ENCODE measurements at places on chromosomes 1 and 21.

GRCh38 chr1:36673202-36673601, 190.5 kb upstream of the CSF3R start:
- no peak for DNase-seq

DNA sequence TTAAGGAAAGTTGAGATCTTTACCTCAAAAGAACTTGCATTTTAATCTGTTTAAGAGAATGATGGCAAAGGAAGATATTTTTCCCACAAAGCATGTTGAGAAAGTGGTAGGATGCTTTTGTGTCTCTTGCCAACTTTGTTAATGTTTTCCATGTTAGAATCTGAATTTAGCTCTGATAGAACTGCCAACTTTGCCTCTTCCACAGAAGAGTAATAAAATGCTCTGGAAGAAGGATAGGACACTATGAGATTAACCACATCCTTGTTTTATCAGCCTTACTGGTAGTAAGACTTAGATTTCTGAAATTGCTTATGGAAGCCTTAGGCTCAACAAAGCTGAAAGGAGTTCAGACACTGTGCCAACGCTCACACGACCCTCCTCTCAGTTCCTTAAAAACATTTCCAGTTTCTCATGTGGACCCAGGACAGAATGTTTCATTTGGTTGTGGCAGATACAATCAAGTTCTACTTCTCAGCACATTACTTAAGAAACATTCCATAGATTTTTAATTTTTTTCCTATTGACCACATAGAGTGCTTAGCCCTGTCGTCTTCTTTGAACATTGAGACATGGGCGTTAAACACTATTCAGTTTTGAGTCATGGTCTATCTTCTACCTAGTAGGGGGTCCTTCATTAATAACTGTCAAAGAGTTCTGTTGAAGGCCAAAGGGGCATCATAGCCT, 59.0 kb downstream of the MTR start:
- DNase-seq, result peak; percentile 68

GRCh38 chr21:28537371-28538079, 455.2 kb downstream of the LTN1 start:
- DNase-seq, result peak; percentile 22

DNA sequence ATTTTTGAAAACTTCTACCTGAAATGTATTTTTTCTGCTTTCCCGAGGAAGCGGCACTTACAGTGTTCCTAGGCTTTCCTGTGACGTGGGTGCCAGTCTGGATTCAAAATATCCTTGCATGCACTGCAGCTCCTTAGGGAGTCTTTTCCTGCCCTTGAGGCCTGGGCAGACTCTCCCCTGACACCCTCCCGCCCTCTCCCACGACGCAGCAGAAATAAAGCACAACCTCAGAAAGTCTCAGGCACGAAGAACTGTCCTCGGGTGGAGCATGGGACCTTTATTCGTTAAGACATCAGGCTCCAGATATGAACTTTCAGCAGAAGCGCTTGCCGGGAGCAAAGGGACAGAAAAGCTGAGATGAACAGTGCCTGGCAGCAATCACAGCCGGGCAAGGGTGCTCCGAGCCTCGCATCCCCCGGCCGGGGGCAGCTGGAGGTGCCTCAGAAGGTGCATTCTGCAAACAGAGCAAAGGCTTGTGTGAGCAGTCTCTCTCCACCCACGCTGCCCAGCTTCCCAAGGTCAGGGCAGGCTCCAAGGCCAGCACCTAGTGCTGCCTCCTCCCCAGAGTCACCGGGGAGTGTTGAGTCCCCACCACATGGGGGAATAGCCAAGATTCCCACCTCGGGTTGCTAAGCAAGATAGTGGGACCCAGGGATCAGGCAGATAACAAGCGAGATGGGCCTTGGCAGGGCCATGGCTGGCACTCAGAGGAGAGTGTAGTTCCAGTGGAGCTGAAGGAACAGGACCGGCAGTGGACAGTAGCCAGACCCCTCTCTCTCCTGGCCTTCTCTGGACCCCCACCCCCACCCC, 3.2 kb downstream of the TFF3 start:
- DNase-seq, result no peak

DNA sequence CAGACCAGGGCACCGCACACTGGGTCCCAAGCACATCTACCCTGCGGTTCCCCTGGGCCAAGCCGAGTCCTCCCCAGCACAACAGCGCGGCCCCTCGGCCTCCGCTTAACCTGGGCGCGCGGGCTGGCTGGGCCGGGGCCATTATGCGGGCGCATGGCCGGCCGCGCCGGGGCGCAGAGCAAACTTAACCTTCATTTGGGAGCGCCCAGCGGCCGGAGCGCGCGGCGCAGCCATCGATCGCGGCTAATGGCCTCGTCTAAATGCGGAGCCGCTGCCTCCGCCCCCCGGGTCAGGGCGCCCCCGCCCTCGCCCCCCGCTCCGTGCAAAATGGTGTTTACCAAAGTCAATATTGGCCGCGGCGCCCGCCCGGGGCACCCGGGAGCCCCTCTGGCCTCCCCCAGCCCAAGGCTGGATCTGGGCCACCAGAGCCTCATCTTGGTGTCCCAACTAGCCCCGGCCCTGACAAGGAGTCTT, 272.1 kb downstream of the TRABD2B start:
- DNase-seq, result no peak

GRCh38 chr1:192376374-192376773, 59.6 kb downstream of the RGS21 start:
- DNase-seq, result no peak

DNA sequence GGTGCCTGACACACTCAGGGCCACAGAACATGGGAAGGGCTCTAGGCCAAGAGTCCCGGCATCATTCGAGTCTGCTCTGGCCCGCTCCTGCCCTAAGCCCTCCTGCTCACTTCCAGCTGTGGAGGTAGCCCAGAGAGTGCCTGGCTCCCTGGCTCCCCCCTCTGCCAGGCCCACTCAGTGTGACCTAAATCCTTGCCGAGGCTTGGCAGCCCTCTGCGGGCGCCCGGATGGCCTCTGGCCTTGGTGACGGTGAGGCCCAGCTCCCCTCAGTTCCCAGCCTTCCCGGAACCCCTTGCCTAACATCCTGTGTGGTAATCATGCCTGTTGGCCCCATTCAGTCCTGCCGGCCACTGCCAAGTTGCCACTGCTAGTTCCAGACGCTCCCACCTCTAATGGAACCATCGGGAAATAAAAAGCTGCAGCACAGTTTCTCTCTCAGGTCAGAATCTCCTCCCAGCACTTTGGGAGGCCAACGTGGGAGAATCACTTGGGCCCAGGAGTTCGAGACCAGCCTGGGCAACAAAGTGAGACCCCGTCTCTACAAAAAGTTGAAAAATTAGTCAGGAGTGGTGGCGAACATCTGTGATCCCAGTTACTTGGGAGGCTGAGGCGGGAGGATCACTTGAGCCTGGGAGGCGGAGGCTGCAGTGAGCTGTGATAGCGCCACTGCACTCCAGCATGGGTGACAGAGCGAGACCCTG, 1.2 kb upstream of the H6PD start:
- DNase-seq, result peak; percentile 92

GRCh38 chr21:36630485-36631206, 68.3 kb upstream of the SIM2 start:
- peak; percentile 53 for DNase-seq

DNA sequence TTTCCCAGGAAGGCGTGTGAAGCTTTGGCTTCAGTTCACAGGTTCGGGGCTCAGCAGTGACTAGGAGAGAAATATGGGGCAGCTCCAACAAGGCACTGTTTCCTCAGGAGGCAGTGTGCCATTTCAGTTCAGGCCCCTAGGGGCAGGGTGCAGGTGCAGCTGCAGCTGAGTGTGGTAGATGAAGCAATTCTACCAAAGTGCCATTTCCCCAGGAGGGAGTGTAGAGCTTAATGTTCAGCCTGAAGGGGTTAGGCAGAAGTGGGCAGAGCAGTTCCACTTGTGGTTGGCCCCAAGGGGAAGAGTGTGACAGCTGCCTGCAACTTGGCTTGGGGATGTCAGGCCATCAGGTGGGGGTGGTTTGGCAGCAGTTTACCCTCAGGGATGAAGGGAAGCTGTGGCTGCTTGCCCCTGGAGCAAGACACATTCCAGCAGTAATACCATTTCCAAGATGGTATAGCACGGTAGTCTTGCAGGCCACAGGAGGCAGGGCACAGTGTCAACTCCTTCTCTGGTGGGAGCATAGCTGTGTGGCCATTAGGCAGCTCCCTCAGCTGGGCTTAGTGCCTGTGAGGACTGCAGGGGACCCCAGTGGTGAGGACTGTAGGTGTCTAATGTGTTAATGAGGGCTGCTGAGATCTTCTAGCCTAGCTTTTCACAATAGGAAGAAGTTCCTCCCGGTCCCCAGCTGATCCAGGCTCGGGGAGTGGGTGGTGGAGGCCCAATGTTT, 34.7 kb downstream of the RGSL1 start:
- no peak for DNase-seq

- no peak for DNase-seq
Measured at GRCh38 chr1:54156201-54156600, 3.4 kb upstream of the CDCP2 start.

DNA sequence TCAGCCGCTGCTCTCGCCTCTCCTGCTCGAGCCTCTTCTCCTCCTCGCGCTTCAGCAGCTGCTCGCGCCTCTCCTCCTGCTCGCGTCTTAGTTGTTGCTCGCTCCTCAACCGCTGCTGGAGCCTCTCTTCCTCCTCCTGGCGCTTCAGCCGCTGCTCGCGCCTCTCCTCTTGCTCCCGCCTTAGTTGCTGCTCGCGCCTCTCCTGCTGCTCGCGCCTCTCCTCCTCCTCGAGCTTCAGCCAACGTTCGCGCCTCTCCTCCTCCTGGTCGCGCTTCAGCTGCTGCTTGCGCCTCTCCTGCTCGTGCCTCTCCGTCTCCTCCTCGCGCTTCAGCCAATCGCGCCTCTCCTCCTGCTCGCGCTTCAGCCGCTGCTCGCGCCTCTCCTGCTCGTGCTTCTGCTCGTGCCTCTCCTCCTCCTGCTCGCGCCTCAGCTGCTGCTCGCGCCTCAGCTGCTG, 3.7 kb downstream of the TCHH start:
- peak; percentile 38 for DNase-seq

DNA sequence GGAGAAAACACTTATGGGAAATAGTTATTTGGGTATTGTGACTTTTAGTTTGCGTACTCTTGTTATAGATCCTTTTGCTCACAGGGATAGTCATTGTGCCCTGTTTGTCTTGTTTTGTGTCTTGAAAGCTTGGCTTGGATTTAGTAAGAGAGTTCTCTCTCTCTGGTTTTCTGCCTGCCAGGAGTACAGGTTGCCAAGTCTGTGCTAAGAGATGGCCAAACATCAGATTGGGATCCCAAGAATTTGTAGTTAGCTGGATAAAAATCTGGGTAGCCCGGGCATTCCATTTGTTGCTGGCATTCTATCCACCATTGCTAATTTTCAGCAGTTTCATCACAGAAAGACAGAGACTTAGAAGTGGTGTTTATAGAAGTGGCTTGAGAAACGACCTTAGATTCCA, 222.2 kb downstream of the NRIP1 start:
- DNase-seq, result no peak

GRCh38 chr1:183470147-183470960, 1.9 kb upstream of the SMG7 start:
- DNase-seq, result peak; percentile 76

GRCh38 chr1:92764116-92764515, 20.8 kb downstream of the EVI5 start:
- no peak for DNase-seq

- no peak for DNase-seq
Measured at GRCh38 chr1:88357729-88358128, 326.3 kb upstream of the PKN2 start.

- DNase-seq, result no peak
Measured at GRCh38 chr1:201939148-201939547, 7.2 kb downstream of the LMOD1 start.

DNA sequence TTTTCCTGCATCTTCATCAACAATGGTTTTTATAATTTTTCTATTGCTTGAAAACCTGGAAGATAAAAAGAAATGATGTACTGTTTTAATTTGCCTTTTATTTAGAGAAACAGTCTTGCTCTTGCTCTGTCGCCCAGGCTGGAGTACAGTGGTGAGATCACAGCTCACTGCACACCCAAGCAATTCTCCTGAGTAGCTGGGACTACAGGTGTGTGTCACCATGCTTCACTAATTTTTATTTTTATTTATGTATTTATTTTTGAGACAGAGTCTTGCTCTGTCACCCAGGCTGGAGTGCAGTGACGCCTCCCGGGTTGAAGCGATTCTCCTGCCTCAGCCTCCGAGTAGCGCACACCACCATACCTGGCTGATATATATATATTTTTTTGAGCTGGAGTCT, 43.0 kb upstream of the RPL11 start:
- DNase-seq, result no peak

- DNase-seq, result peak; percentile 70
Measured at GRCh38 chr1:39409055-39409816, 82.2 kb upstream of the BMP8A start.

DNA sequence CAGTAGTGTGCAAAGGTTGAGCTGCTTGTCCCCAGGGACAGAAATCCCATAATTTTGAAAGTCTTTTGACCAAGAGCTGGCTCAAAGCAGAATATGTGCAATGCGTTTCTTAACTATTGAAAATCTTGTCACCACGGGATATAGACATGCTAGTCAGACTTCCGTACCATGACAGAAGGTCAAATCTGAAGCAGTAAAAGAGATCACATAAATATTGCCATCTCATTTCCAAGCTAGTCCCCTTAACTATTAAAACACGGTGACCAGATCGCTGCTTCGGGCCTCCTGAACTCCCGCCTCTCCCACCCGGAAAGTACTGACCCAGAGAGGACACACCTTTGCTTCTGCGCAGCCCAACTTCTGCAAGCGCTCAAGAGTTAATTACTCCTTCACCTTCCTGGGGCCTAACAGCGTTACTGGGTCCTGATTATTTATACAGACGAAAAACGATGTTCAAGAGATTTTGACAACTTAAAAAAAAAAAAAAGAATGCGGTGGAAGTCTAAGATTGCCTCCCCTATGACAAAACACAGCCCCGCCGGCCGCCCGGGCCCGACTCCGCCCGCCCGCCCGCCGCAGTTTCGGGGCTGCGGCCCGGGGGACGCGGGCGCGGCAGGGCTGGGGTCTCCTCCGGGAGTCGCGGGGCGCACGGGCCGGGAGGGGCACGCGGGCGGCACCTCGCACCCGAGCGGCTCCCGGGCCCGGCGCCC, 692 bp downstream of the SORT1 start:
- no peak for DNase-seq

DNA sequence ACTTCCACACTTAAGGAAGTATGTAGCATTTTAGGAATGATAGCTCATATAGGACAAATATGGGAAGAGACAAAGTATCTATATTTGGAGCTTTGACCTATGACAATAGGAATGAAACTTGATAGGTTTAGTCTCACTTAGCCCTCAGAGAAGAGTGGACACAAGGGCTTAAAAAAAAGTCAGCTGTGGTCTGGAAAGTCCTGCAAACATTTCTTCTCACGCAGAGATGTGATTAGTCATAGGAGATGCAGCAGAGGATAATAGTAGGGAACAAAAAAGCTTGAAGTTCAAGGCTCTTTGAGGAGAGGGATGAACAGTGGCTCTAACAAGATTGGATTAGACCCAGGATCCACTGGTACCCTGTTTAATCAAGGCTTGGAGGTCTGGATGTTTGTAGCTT, 14.8 kb upstream of the RNF220 start:
- peak; percentile 57 for DNase-seq

Data from cardiac fibroblast (primary cell).